ENCODE measurements at places on chromosomes 2 and 18.

GRCh38 chr2:38434595-38434994 lies 57.5 kb upstream of the ATL2 start:
- no peak for DNase-seq

GRCh38 chr18:3710712-3711301 lies 260.8 kb downstream of the TGIF1 start:
- DNase-seq = no peak

GRCh38 chr2:41320491-41320890 lies 727.3 kb upstream of the PKDCC start:
- DNase-seq = no peak

- no peak for DNase-seq
Measured at GRCh38 chr2:70141902-70142589, 48.8 kb downstream of the C2orf42 start.

DNA sequence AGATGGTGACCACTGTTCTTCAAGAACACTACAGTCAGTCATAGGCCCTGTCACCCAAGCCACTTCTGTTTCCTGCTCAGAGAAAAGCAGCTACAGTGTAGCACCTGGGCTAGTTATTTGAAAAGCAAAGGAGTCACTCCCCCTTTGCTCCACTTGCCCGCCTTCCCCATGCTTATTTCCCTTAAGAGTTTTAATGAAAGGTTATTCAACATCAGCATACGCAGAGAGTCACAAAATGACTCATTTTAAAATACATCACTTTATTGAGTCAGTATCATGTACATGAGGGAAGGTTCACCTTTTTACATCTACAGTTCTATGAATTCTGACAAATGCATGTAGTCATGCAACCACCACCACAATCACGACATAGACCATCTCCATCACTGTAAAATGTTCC lies 71.3 kb downstream of the TNFRSF11A start:
- peak; percentile 40 for DNase-seq

DNA sequence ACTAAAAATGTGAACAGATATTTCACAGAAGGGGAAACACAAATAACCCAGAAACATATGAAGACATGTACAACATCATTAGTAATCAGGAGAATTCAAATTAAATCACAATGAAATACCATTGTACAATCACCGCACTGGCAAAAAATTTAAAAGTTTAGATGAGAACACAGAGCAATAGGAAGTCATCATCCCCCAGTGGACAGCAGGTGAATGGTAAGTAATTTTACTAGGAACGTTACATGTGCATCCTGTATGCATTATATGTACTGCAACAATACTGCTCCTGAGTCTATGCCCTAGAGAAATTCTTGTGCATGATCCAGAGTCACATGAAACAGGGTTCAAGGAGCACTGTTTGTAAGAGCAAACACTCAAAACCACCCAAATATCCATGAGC lies 713.8 kb downstream of the NRXN1 start:
- no peak for DNase-seq

GRCh38 chr18:666177-666576 lies 8.7 kb downstream of the TYMS start:
- no peak for DNase-seq

DNA sequence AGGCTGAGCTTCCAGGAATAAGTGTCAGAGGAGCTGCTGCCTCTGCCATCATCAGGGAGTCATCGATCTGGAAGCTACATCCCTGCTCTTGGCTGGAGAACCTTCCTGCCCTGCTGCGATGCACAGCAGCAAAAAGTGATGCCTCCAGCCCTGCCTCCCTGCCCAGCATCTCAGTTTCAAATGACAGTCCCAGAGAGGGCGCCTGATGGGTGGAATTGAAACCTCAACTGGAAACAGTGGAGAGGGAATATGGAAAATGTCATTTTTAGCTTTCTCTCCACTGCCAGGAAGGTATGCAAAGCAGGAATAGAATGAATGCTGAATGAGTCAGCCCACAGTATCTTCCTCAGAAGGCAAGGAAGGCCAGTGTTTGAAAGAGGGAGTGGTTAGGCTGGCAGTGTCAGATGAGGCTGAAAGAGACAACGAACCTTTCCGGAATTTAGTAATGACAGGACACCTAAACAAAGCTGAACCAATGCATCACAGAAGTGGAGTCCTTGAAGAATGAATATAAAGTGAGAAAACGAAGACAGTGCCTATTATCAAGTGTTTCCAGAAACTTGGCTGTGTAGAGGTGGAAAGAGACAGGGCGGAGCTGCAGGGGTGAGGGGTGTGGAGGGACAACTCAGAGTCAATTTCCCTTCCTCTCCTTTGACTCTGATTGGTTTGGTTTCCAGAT lies 153.9 kb upstream of the NDUFV2 start:
- no peak for DNase-seq

- DNase-seq = no peak
Measured at GRCh38 chr2:174967086-174967485, 38.1 kb downstream of the CHN1 start.

DNA sequence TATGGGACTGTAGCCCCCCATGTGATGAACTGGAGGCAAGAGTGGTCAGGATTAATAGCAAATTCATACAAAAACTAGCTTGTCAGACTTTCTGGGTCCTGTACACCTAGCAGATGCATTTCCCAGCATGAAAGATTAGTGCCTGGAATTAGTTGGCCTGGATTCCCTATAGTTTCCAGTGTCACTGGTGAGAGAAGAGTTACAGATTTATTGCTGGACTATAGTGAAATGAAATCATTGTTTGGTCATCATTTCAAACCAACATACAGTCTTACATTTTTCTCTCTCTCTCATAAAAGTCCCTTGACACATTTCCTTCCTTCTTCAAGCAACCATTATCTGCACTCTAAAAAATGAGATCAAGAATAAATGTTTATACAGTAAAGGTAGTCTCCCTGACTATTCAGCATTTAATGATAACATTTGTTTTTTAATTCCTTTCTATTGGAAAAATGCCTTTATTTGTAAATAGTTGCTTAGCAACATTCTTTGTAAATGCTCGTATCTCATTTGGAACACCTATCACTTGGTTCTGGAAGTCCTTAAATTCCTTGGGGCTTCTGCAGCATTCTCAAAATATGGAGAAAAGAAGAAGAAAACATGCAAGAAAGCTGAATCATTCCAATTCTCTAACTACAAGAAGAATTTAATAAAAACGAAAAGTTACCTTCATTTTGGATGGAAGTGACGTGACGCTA lies 144.4 kb downstream of the MREG start:
- DNase-seq = no peak

- DNase-seq = no peak
Measured at GRCh38 chr2:146451972-146452371, 1392.9 kb upstream of the ACVR2A start.

- DNase-seq = no peak
Measured at GRCh38 chr2:100077456-100077855, 64.9 kb downstream of the AFF3 start.

DNA sequence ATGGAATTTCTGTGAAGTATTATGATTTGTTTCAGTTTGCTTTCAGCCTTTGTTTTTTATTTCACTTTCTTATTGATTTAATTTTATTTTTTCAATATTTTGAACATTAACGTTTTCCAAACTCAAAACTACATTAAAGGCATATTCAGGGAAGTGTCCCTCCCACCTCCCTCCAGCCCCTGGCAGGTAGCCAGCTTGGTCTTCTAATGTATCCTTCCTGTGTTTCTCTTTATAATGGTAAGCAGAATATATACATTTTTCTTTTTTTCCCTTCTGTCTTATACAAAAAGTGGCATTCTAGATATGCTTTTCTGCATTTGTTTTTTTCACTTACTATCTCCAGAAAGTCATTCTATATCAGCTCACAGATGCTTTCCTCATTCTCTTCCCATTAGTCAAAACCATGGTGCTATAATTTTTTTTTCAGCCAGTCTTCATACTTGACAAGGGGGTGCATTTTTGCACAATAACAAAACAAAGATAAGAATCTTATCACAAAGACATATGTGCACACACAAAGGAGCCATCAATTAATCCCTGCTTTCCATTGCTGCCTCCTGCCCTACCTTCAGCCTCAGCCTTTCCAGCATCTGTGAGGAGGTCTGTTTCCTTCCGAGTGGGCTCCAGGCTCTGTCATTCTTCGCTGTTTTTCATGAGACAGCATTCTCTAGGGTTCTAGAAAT lies 33.7 kb upstream of the TMEM177 start:
- no peak for DNase-seq

DNA sequence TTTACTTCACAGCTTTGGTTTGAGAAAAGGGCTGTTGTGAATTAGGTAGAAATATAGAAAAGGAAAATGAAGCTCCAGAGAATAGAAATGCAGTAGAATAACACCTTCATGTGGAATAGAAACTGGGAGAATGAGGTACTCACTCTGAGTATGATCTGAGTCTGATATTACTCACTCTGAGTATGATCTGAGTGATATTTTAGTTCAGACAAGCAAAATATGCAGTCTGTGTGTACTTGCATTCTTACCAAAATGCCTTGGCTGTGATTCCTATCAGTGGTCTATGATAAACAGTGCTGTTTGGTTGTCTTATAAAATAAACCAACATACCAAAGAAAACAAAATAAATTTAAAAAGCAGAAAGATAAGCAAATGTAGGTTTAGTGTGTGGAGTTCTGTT lies 487.6 kb downstream of the THSD7B start:
- no peak for DNase-seq

GRCh38 chr18:9380621-9381395 lies 46.2 kb downstream of the TWSG1 start:
- DNase-seq = no peak

GRCh38 chr18:56903686-56904085 lies 243.2 kb upstream of the BOD1L2 start:
- no peak for DNase-seq

DNA sequence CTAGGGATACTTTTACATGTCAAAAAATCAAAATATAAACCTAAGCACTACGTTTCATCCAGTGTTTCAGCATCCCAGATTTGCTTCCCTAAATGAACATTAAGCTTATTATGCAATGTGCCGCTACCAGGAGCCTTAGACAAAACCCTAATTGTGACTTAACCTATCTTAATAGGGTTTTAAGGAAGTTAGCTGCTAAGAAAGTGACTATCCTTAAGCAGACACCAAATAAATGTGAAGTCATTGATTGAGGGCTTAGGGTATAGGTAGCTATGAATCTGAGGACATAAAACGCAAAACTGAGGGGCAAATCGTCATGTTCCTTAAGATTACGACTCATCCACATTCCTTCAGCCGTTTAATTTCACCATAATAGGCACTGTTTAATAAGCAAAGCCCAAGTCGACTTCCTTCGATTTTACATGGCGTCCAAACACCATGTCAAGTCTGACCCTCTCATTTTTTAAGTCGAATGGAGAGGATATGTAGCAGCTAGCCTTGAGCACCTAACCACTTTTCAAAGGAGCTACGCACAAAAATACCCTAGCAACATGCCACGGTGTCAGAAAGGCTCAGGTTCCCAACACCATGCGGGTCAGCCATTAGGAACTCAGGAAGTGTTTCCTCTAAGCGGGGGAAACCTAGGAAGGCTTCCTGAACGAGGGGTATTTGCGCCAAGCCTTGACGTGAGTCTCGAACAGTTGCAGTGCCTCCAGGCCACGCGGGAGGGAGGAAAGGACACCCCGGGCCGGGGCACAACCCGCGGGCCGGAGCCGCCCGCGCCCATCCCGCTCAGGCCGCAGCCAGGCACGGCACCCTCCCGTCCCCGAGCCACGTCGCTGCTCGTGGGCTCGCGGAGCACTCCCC lies 1.0 kb downstream of the HDLBP start:
- DNase-seq = no peak

DNA sequence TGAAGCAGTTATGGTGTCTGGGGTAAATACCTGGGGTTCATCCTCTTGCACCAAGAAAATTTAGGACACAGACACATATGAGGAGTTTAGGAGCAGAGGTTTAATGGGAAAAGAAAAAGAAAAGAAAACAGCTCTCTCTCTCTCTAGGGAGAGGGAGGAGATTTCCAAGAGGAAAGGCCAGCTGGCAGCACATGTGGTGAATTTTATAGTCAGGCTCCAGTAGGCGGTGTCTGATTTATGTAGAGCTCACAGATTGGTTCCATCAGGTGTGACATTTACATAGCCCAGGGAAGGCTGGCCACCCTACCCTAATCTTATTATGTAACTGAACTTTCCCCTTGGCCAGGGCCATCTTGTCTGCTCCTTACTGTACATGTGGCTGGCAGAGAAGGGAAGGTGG lies 297.5 kb upstream of the RGPD4 start:
- DNase-seq = no peak

DNA sequence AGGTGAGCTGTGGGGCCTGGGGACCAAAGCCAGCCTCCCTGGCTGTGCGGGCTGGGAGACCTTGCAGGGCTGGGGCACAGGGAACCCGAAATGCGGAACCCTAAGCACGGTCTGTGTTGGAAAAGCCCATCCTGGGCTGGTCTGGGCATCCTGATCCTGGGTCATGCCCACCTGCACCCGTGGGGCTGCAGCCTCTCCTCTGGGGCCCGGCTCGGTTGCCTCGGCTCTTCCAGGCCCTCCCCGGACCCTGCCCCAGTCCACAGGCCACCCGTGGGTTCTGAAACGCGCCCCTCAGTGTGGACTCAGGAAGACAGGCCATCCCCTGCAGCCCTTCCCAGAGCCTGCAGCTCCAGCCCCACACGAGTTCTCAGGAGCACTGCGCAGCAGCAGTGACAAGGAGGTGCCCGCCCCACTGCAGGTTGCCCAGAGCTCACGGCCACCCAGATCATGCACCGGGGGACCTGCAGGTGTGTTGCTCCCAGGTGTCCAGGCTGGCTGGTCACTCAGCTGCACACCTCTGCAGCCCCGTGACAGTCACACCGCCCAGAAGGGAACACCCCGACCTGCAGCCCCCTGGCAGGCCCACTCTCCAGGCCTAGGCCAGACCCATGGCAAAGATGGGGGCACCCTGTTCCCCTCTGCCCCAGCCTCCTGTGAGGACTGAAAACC lies 12.2 kb upstream of the NFATC1 start:
- no peak for DNase-seq

DNA sequence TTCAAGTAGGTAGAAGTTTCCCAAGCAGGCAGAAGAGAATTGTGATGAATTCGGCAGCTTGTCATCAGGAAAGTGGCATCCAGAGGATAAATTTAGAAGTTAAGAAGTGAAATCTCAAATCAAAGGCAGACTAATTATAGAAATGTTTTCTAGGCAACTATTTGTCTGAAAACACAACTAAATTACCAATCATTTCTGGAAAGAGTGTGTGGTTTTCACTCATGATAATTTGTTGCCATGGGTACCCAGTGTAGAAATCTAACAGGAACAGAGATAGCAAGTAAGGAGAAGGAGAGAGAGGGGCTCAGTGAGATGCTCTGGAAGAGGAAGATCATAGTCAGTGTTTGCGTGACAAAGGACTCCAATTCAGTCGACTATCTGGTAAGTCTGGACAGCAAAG lies 208.1 kb downstream of the NCKAP5 start:
- DNase-seq = no peak

- no peak for DNase-seq
Measured at GRCh38 chr2:10863837-10864236, 47.9 kb upstream of the KCNF1 start.

GRCh38 chr2:73255007-73255644 lies 21.0 kb downstream of the CCT7 start:
- no peak for DNase-seq

- DNase-seq = no peak
Measured at GRCh38 chr2:26649322-26649721, 8.2 kb upstream of the CIB4 start.

DNA sequence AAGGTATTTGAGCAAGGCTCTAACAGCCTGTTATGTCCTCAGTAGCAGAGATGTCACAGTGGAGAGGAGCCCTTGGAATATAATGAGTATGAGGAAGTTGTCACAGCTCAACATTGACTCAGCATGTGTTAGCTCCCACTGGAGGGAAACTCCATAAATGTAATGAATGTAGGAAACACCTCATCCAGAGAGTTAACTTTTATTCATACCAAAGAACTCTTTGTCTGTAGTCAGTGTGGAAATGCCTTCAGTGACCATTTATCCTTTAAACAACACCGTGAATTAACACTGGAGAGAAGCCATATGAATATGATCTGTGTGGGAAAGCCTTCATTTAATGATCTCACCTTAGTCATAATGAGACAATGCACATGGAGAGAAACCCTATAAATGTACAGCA lies 59.7 kb downstream of the CYP1B1 start:
- no peak for DNase-seq

Measured in activated T-cell treated with anti-CD3 and anti-CD28 coated beads, Interleukin-2, amount 50 U/mL, for 72 hours (primary cell).